ENCODE measurements at places on chromosomes 3 and 15.
A peak's percentile ranks its signal among the peaks of the same experiment; 100 is the strongest.

DNA sequence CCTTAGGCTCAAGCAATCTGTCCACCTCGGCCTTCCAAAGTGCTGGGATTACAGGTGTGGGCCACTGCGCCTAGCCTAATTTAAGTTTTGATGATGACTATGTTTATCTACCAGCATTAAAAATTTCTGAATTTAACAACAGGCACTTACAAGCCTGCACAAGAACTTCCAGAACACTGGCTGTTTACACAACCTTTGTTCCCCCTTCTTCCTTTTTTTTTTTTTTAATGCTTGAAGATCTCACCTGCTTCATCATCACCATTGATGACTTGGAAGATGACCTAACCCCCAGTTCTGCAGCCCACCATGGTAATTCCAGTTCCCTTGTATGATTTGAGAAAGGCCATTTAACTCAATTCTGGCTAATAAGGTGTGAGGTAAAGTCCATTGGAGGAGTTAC lies 70.4 kb downstream of the GJD2 start:
- no peak for DNase-seq

DNA sequence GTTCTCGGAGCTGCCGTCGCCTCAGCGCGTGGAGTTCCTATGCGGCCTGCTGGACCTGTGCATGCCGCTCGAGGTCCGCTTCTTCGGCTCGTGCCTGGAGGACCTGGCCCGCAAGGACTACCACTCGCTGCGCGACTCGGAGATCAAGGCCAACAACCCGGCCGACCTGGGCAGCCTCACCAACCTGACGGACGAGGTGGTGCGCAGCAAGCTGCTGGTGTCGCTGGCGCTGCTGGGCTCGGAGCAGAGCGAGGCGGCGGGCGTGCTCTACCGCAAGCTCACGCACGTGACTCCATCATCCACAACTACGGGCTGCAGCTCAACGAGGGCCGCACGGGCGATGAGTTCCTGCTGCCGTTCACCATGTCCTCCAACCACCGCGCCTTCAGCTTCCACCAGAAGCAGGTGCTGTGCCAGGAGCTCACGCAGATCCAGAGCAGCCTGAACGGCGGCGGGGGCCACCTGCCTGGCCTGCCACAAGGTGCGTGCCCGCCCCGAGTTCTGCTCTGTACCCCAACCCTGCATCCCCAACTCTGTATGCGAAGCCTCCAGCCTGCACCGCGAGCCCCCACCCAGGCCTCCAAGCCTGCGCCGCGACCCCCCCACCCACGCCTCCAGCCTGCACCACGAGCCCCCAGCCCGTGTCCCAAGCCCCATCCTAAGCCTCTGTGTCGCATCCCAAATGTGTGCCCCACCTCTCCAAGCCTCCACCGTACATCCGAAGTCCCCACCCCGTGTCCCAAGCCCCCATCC lies 178.2 kb downstream of the OR4M2 start:
- no peak for DNase-seq

- no peak for DNase-seq
Measured at GRCh38 chr3:60585918-60586317, 665.3 kb downstream of the FHIT start.

GRCh38 chr15:79408041-79408440 lies 24.1 kb upstream of the MINAR1 start:
- no peak for DNase-seq

GRCh38 chr3:52434491-52435115 lies 10.3 kb downstream of the SEMA3G start:
- DNase-seq: no peak

GRCh38 chr15:81575436-81576123 lies 201.6 kb upstream of the TMC3 start:
- DNase-seq: peak; percentile 47

- peak; percentile 4 for DNase-seq
Measured at GRCh38 chr3:3200632-3201212, 21.2 kb upstream of the CRBN start.
